ENCODE measurements at places on chromosomes 2 and 18. TPM values are rescaled to one million over a fixed set of nuclear protein-coding genes. Genes with fewer than 3 reads are reported as not detected.

GRCh38 chr18:37582261-37582660, 16.7 kb upstream of the CELF4 start:
- no peak for DNase-seq

DNA sequence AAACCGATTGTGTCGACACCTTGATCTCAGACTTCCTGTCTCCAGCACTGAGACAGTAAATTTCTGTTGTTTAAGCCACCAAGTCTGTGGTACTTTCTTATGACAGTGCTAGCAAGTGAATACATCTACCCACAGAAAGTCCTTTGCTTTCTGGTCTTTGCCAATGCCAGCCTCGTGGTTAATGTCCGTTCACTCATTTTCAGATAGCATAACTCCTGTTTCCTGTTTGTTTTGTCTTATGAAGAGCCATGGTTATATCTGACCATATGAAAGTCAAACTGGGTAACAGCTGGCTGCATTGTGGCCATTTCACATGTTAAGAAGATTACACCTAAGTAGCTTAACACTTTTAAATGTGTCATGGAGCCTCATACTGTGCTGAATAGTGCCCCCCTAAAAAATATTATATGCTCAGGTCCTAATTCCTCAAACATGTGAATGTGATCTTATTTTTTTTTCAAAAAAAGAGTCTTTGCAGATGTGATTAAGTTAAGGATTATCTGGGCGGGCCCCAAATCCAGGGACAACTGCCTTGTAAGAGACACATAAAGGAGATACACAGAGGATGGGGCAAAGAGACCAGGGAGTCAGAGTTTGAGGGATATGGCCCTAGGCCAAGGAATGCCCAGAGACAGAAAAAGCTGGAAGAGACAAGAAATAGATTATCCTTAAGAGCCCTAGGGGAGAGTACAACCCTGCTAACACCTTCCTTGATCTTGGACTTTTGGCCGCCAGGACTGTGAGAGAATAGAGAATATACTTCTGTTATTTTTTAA, 118.0 kb downstream of the KCNE4 start:
- DNase-seq: no peak

GRCh38 chr2:187991389-187991788, 300.3 kb upstream of the GULP1 start:
- DNase-seq: no peak

GRCh38 chr18:79525556-79526467, 130.1 kb downstream of the NFATC1 start:
- no peak for DNase-seq

- no peak for DNase-seq
These were observed 48.9 kb upstream of the SPP2 start for GRCh38 chr2:234001380-234002160.

DNA sequence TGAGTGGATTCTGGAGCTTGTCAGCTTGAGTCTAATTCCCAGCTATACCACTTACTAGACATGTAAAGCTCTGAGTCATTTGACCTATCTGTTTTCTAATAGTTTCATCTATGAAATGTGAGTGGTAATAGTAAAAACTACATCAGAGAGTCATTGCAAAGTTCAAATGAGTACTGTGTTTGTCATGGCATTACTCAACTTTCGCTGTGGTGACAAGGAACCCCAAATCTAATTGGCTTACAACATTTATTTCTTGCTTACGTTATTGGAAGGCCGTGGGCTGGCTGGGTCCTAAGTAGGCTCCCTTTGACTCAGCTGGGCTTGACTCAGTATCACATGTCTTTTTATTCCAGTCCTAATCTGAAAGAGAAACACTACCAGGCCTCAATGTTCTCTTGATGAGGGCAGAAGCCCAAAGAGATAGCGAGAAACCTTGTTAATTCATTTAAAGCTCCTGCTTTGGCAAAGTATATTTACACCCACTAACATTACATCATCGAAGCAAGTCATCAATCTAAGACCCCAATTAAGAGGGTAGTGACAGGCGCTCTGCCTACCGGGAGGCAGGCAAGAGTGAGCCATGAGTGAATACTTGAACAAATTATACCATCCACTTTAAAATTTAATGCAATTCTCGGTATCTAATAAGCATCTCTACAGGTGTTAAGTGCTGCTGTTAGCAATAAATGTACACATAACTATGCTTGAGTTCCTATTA, 431.8 kb upstream of the SPHKAP start:
- DNase-seq: no peak

- no peak for DNase-seq
These were observed 39.1 kb upstream of the GALNT3 start for GRCh38 chr2:165833156-165833555.

- peak; percentile 81 for DNase-seq
These were observed 7.4 kb downstream of the NFATC1 start for GRCh38 chr18:79402977-79403722.

DNA sequence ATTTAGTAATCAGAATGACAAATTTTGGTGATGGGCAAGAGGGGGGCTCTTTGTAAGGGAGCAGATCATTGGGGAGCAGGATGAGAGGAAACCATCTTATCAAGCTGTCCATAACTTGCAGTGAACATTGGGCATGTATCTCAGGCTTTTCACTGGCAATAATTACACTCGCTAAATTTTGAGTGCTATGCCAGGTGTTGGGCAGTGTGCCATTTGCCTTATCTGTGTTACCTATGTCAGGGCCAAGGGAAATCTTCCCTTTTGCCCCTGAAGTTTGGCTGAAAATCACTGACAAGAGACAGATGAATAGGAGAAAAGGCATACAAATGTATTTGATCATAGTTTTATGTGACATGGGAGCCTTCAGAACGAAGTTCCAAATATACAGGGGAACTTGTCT, 39.0 kb downstream of the NOSTRIN start:
- peak; percentile 68 for DNase-seq

DNA sequence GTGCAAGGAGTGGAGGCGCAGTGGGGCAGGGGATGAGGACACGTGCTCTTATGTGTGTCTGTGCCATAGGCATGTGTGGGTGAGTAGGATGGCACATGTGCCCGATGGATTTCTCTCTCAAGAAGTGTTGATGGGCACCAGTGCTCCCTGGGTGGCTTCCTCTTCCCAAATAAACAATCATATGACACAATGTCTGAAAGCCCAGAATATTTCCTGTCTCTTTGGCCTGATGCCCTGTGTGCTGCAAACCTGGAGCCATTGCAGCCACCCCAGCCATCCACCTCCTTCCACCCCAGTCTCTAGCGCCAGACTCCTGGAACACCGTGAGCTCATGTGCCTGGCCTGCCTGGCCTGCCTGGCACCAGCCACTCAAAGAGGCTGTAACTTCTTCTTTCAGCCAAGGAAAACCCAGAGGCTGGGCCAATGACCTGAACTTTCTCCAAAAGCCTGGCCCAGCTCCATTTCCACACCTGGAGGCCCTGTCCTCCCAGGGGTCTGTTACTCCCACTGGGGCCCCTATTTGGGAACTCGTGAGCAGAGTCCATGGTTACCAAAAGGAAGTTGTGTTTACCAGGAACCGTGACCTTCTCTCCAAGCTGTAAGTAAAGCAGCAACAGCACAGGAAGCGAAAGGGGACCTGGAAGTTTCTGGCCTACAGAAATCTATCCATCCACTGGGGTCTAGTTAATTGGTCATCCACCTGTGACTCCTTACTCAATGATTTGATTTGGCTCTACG, 9.5 kb upstream of the ZBTB7C start:
- DNase-seq: no peak

GRCh38 chr18:54396760-54397159, 39.1 kb downstream of the C18orf54 start:
- DNase-seq: no peak

DNA sequence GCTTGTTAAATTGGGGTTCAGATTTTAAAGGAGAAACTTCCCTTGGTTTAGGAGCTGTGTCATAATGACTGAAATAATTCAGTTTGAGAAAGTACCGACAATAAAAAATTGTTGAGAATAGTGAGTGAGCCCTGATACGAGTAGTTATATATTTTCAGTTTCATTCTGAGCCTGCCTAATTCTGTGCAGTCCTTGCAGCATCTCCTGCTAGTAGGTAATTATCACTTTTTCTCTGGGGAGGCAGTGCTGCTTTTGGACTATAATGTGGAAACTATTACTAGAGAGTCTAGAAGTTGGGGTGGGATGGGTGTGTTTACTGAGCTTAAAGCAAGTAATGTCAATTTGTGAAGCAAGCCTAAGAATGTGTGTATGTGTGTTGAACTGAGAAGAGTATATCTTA, 21.7 kb downstream of the ZNF638 start:
- no peak for DNase-seq

DNA sequence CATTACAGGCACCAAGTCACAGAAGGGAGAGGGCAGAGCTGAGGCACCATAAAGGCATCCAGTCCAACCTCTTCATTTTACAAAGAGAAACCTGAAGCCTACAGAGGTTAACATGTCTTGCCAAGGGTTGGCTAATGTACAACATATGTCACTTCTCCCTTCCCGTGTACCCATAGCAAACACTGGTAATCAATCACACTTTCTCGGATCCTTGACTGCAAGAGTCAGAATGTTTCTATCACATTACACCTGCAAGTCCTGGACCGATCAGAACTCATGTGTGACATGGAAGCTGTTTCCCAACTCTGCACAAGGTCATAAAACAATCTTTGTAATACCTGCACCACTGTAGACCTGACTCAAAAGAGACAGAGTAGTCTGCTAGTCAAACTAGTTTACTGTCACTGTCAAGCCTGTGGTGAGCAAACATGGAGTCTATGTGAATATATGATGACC, 6.0 kb downstream of the ANKRD44 start:
- DNase-seq: no peak

- DNase-seq: no peak
These were observed 48.1 kb upstream of the SMAD2 start for GRCh38 chr18:47978603-47979002.

- DNase-seq: peak; percentile 76
These were observed 54.9 kb upstream of the RBM44 start for GRCh38 chr2:237743561-237744269.

DNA sequence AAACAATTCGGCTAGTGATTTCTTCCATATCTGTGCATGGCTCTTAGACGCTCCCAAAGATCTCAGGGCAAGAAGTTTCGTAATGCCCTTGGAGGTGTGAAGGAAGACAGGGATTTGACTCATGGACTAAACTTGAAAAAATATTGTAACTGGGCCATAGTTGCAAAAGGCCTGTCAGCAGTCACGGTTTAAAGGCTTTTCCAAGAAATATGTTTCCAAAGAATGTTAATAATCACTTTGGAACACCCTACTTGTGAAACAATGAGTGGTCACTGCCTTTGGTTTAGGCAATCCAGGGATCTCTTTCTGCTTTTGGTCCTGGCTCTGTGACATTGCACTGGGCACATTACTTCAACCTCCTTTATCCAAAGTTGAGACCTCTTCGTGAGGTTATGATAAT, 102.5 kb upstream of the RASGRP3 start:
- no peak for DNase-seq

- no peak for DNase-seq
These were observed 49.3 kb upstream of the PAX8 start for GRCh38 chr2:113328043-113328442.

DNA sequence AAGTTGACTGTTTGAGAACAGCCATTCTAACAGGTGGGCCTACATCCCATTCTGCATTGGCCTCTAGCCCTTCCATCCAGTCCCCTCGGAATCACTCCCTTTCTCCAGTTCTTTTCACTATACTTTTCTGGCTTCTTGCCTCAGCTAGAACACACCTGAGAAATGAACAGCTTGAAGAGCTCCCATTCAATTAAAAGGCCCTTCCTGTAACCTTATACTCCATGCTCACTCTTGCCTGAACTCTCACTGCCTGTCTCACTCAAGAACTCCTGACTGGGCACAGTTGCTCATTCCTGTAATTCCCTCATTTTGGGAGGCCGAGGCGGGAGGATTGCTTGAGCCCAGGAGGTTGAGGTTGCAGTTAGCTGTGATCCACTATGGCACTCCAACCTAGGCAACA, 23.6 kb downstream of the CHRNA1 start:
- no peak for DNase-seq

GRCh38 chr2:225536036-225536435, 136.5 kb downstream of the NYAP2 start:
- DNase-seq: no peak

GRCh38 chr2:3442185-3442584, 62.7 kb downstream of the TRAPPC12 start:
- DNase-seq: no peak

- DNase-seq: no peak
These were observed 461.0 kb upstream of the HNRNPA3 start for GRCh38 chr2:176751314-176752227.

DNA sequence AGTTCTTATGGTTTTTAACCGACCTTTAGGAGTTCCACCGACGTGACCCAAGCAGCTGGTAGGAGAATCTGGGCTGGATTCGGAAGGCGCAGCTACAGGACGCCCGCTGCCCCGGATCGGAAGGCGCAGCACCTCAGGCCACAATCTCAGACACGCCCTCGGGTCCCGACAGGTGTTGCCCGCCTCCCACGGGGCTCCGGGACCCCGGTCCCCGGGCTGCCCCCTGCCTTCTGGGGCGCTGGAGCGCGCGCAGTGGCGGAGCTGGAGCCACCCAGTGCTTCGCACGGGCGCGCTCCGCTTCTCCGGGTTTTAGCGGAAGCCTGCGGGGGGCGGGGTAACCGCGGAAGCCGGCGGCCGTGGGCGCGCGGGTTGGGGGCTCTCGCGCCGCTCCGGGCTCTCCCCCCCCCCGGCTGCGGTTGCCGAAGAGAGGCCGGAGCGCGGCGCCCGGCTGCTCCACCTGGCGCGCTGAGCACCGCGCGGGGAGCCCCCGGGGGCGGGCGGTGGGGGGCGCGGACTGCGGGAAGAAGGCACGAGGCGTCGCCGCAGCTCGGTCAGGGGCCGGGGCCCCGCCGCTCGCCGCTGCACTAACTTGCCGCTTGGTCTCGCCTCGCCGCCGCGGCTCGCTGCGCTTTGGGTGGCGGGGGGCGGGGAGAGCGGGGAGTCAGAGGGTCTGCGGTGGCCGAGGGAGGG, 718.8 kb downstream of the DPP10 start:
- DNase-seq: no peak

- no peak for DNase-seq
These were observed 120.9 kb downstream of the DHRS9 start for GRCh38 chr2:169190197-169190775.

Gene SERPINB13
- total RNA-seq: not detected

Gene SETBP1
- 17.3 TPM for total RNA-seq

Gene POTEC
- not detected for total RNA-seq

Gene HDLBP
- total RNA-seq: 490 TPM

Gene CHPF
- 55.1 TPM for total RNA-seq

Gene SERPINB7
- total RNA-seq: not detected

Gene TMEM37
- total RNA-seq: 85.7 TPM

Data from left lobe of liver (tissue), 2 donors.